DMS79 (cell line): ENCODE measurements at places on chromosomes 5 and 9.

- no peak for DNase-seq
Measured at GRCh38 chr9:17159469-17159868, 24.6 kb downstream of the CNTLN start.

GRCh38 chr9:34869390-34869789 lies 88.7 kb upstream of the PHF24 start:
- DNase-seq: no peak

- no peak for DNase-seq
Measured at GRCh38 chr5:107404595-107405374, 266.0 kb downstream of the EFNA5 start.

GRCh38 chr5:53031695-53032096 lies 42.5 kb downstream of the ITGA2 start:
- no peak for DNase-seq

- DNase-seq: peak; percentile 43
Measured at GRCh38 chr9:132026932-132027585, 52.6 kb downstream of the MED27 start.

DNA sequence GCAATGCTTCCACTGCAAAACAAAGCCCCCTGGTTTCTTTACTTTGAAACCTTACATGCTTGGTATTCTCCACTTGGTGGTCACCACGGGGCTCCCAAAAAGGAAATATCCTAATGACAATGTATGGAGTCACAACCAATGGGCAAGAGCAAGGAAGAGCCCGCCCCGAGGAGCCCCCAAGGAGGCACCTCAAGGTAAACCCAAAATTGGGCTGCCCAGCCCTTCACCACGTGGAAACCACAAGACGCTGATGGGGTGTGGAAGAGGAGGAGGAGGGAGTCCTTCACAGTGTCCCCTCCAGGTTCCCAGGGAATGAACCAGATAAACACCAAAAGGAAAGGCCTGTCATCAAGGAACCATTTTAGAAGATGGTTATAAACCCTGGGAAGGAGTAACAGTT lies 3.8 kb downstream of the ROR2 start:
- no peak for DNase-seq

GRCh38 chr9:116096853-116097252 lies 56.7 kb upstream of the PAPPA start:
- no peak for DNase-seq

- no peak for DNase-seq
Measured at GRCh38 chr5:173866243-173866857, 21.8 kb upstream of the CPEB4 start.

DNA sequence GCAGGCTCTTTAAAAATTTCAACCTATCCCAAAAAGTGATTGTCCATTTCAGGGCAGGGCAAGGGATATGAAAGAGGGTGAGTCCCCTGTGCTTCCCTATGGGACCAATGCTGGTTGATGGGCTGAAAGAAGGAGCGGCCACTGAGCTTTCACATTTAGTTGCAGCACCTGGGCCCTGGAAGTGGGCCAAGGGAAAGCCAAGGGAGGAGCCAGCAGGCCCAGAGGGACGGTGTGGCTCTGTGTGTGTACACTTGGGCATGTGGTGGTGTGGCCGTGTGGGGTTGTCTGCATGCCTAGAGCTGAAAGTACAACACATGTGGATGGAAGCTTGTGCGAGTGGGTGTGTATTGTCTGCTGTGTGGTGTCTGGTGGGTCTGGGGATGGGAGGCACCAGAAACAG lies 14.0 kb upstream of the PSMD5 start:
- no peak for DNase-seq

DNA sequence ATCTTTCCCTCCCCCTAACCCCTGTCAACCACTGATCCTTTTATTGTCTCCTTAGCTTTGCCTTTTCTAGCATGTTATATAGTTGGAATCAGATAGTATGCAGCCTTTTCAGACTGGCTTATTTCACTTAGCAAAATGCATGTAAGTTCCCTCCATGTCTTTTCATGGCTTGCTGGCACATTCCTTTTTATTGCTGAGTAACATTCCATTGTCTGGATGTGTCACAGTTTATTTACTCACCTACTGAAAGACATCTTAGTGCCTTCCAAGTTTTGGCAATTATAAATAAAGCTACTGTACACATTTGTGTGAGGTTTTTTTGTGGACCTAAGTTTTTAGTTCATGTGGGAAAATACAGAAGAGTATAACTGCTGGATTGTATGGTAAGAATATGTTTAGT lies 230.1 kb downstream of the PBX3 start:
- DNase-seq: no peak

GRCh38 chr9:69822116-69822750 lies 1.6 kb downstream of the CFAP95 start:
- no peak for DNase-seq
